Airway epithelial cell (primary cell): ENCODE measurements at places on chromosomes 11 and 22. TPM values are rescaled to one million over a fixed set of nuclear protein-coding genes. Genes with fewer than 3 reads are reported as not detected.

CYP2D6 gene
- total RNA-seq = 0.28 TPM in 1 of 2 replicates, not detected in the other

PRODH gene
- total RNA-seq = 8.7 and 14.2 TPM in 2 replicates

CD3E gene
- not detected in 2 replicates for total RNA-seq

AQP11 gene
- total RNA-seq = 0.05 TPM in 1 of 2 replicates, not detected in the other

WEE1 gene
- 30.5 and 39.1 TPM in 2 replicates for total RNA-seq

FAM83F gene
- 23.5 and 27.1 TPM in 2 replicates for total RNA-seq

SNX19 gene
- total RNA-seq = 34.2 and 48.3 TPM in 2 replicates

CELSR1 gene
- 87.2 and 108 TPM in 2 replicates for total RNA-seq

RRM1 gene
- total RNA-seq = 105 and 119 TPM in 2 replicates

NFAM1 gene
- 0.07 TPM in 1 of 2 replicates, not detected in the other for total RNA-seq

SORL1 gene
- total RNA-seq = 12.9 and 17.6 TPM in 2 replicates

TMEM126A gene
- total RNA-seq = 19.5 and 25.2 TPM in 2 replicates

CXCR5 gene
- not detected in 2 replicates for total RNA-seq

CABP4 gene
- not detected in 2 replicates for total RNA-seq
